Spinal cord (tissue), 10 donors: ENCODE measurements at places on chromosomes 12 and 14. TPM values are rescaled to one million over a fixed set of nuclear protein-coding genes. Genes with fewer than 3 reads are reported as not detected.

POU6F1 gene
- 9.1 TPM for total RNA-seq

KRT3 gene
- total RNA-seq = not detected

KCNK13 gene
- total RNA-seq = 2.0 TPM

CCND2 gene
- total RNA-seq = 121 TPM

GRCh38 chr12:116153113-116153512, 124.4 kb downstream of the MED13L start:
- no peaks in the 10 kb centered on the region for H3K4me1 ChIP-seq
- no peak overlapping the region for H3K27ac ChIP-seq
- DNase-seq = no peak
- H3K4me3 ChIP-seq = no peak overlapping the region
- H3K27me3 ChIP-seq = no peaks in the 10 kb centered on the region

DNA sequence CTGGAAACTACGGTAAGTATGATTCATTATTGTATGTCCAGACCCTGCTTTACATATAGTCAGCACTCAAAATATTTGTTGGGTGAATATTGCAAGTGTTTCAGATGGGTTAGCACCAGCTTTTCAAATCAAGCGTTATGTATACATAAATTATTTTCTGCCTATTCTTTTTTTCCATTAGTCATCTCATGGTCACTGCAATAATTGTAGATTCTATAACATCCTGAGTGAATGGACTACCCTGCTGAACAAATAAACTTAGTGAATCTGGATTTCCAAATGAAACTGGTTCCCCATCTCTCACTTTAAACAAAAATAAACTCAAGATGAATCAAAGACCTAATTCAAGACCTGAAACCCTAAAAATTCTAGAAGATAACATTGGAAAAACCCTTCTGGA, 152.3 kb downstream of the DIO2 start:
- no peak overlapping the region for H3K4me3 ChIP-seq
- H3K4me1 ChIP-seq = no peaks in the 10 kb centered on the region
- no peaks in the 10 kb centered on the region for H3K27me3 ChIP-seq
- H3K36me3 ChIP-seq = no peaks in the 10 kb centered on the region
- DNase-seq = no peak

DNA sequence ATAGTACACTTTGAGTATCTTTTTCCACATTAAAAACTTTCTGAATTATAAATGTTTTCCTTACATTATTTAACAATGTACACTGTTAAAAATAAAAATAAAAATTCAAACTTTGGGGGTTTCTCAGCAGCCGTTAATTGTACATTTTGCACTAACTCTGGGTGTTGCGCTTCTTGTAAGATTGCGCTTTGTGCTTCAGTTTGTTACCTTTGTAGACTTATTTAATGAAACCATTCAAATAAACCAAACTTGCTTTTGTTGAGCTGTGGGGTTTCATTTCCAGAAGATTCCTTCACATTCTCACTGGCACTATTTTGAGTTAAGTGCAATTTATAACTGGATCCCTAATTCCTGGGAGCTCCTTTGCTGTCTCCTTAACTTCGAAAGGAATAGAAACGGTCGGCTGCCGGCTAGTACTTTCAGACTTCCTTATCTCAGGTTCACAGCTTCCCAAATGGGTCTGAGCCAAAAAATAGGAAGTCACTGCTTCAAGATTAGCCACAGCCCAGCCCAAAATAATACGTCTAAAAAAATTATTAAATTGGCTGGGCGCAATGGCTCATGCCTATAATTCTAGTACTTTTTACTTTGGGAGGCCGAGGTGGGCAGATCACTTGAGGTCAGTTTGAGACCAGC, 38.2 kb downstream of the RAD52 start:
- H3K27ac ChIP-seq = no peak overlapping the region
- H3K4me3 ChIP-seq = no peak overlapping the region
- no peaks in the 10 kb centered on the region for H3K4me1 ChIP-seq

- no peak for DNase-seq
- no peak overlapping the region for H3K4me3 ChIP-seq
- H3K27ac ChIP-seq = no peak overlapping the region
- no peaks in the 10 kb centered on the region for H3K36me3 ChIP-seq
- no peaks in the 10 kb centered on the region for H3K27me3 ChIP-seq
Measured at GRCh38 chr12:76720068-76720467, 43.8 kb upstream of the ZDHHC17 start.

DNA sequence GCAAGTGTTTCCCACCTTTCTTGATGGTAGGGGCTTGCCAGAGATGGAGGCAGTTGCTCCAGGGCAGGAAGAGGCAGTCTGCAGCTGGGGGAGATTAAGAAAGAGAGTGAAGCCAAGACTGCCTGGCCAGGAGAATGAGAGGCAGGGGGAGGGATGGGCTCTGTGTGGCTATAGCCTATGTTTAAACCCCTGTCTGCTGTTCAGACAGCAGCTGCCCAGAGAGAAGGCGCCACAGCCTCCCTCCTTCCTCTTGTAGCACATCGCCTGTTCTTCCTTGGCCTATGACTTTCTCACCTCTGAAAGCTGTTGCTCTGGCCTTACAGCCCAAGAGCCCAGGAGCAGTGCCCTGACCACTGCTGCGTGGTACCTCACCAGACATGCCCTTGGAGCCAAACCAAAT, 61.7 kb downstream of the EMP1 start:
- H3K4me1 ChIP-seq = peaks cover 22% of the 10 kb centered on the region
- H3K27ac ChIP-seq = no peak overlapping the region
- no peak overlapping the region for H3K4me3 ChIP-seq
- H3K27me3 ChIP-seq = no peaks in the 10 kb centered on the region
- no peaks in the 10 kb centered on the region for H3K36me3 ChIP-seq
- no peak for DNase-seq

GRCh38 chr12:58248599-58248998, 307.2 kb downstream of the ATP23 start:
- H3K27me3 ChIP-seq = no peaks in the 10 kb centered on the region
- H3K4me3 ChIP-seq = no peak overlapping the region
- H3K4me1 ChIP-seq = peaks cover 3% of the 10 kb centered on the region

DNA sequence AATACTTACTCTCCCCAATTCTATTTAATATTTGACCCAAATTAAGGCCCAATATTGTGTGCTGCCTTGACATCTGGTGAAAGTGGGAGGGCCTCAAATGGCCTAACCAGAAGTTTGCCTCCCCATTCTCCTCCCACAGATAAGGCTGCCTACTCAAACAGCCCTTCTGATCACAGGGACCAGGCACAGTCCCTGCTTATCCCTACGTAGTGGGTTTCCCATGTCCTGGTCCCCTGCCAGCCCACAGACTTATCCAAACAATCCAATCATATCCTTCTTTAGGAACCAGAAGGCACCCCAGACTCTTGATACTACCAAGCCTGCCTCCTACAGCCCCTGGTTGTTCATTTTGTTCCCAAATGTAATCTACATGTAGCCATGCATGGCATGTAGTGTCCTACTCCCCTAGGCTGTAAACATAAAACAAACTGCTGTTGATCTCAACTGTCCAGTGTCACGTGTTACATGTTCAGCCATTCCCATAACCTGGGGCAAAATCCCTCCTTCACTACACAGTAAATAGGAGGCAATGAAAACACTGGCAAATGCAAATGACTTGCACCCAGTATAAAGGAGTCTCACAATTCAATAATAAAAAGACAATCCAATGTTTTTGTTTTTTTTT, 49.3 kb downstream of the EEA1 start:
- no peak overlapping the region for H3K27ac ChIP-seq
- no peak for DNase-seq
- no peaks in the 10 kb centered on the region for H3K4me1 ChIP-seq

DNA sequence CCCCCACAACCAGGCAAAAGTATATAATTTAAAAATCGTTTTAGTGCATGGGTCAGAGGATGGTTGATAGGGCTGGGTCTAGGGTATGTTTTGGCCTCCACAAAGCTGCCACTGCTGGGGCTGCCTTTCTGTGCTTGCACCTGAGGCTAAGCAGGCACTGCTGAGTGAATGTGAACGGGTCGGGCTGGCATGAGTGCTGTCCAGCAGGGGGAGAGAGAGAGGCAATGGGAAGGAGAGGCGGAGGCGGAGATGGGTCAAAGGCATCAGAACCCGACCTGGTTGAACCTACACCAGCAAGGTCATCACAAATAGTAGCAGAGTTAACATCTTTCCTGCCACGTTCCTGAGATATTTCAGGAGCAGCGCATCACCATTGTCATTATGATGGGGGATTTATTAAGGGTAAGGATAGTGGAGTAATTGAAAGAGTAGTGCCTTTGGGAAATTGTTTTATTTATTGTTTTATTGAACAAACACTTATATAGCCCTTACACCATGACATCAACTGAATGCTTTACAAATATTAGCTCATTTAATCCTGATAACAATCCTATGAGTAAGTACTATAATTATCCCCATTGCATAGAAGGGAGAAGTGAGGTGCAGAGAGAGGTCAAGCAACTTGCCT, 5.8 kb upstream of the NRXN3 start:
- no peaks in the 10 kb centered on the region for H3K36me3 ChIP-seq
- DNase-seq = peak; percentile 36
- H3K4me1 ChIP-seq = no peaks in the 10 kb centered on the region
- no peak overlapping the region for H3K4me3 ChIP-seq
- no peak overlapping the region for H3K27ac ChIP-seq
- peaks cover 6% of the 10 kb centered on the region for H3K27me3 ChIP-seq

DNA sequence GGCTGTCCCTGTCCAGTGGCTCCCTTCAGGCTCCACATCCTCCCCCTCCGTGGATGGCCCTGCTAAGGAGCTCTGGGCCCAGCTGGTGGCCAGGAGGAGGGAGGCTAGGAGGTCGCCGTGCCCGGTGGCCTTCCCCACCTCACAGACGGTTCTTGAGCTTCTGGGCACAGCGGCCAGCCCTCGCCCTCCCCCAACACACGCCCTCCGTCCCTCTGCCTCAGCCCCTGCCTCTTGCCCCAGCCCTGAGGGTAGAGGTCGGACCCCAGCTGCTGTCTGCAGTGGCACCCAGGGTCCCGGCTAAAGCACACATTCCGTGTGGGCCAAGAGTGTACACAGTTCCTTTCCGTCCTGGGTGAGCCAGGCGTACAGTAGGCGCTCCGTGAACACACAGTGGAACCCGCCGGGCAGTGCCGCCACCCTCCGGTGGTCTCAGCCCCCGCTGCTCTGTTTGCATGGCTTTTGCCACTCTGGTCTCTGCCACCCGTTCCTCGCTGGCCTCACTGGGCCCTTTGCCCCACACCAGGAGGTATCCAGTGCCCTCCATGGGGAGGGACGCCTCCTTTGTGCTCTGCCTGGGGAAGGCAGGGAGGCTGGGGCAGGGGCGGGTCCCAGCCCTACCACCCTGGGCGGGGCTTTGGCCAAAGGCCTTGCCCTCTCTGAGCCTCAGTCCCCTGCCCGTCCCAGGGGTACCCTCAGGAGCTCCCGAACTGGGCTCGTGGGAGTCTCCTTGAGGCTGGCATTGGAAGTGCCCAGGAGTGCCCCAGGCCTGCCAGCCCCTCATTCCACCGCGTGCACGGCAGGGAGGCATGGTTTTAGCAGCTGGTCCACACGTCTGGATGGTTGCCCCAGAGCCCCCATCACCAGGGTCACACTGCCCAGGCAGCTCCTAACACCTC, 13.0 kb downstream of the TRMT61A start:
- H3K27me3 ChIP-seq = no peaks in the 10 kb centered on the region
- peaks cover 90% of the 10 kb centered on the region for H3K4me1 ChIP-seq
- H3K27ac ChIP-seq = peak overlapping the region; percentile 90
